Effector memory CD8-positive, alpha-beta T cell (primary cell): ENCODE measurements at places on chromosomes 2 and 18.

DNA sequence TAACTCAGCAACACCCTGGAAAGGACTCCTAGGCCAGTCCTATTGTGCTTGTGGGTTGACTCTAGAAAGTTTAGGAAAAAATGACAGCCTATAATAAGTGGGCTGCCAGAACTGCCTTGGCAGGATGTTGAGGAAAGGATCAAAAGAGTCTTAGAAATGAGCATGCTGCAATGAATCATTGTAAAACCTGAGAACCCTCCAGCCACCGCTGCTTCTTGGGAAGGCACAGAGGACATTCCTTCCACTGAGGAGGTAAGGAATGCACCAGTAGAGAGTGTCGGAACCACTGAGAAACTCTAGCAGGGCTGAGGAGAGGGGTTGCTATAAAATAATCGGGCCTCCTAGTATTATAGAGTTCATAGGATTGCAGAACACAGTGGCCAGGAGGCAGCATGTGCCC, 146.7 kb upstream of the SMIM21 start:
- DNase-seq: no peak

- no peak for DNase-seq
These were observed 50.4 kb upstream of the REL start for GRCh38 chr2:60830991-60831390.

GRCh38 chr18:45169610-45170009, 445.7 kb upstream of the SLC14A2 start:
- DNase-seq: no peak

- no peak for DNase-seq
These were observed 154.5 kb downstream of the ZFP36L2 start for GRCh38 chr2:43071599-43072550.

DNA sequence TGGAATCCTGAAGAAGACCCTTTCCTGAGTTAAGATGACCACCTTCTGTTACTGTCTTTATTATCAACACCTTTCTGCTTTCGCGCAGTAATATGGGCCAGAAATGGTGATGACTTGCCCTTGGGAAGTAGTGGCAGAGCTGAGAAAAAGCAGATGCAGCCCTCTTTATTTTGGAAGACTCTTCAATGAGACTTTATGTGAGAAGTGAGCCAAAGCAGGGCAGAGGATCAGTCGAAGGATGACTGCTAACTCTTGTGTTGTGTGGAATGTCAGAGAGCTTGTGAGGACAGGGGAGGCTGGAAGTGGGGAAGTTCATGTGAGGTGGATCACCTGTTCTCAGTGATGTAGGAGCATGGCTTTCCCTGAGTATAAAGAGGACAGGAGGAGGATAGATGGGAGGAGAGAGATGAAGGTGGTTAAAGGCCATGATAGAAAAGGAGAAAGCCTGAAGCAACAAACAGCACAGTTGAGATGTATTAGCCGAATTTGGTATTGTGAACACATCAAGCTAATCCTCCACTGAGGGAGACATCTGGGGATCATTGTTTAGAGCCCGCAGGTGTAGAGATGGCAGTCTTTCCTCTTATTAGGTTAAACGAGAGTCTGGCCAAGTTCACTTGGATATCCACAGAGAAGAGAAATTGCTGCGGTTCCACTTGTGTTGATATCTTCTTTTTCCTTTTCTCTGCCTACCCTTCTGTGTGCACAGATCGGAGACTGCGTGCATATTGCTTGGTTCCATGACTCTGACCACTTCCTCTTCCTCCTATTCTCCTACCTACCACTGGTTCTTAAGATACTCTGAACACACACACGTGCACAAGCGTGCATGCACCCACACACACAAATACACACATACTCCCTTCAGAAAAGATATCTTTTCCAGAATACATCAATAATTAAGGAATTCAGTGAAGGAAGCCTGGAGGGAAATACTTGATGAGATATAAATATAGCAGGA, 67.4 kb downstream of the SLC9A2 start:
- no peak for DNase-seq

GRCh38 chr18:44651478-44651877, 29.2 kb upstream of the SETBP1 start:
- DNase-seq: no peak

- DNase-seq: no peak
These were observed 572 bp upstream of the ZNF516 start for GRCh38 chr18:76495435-76496193.

- DNase-seq: no peak
These were observed 12.2 kb downstream of the BIN1 start for GRCh38 chr2:127094509-127095366.

DNA sequence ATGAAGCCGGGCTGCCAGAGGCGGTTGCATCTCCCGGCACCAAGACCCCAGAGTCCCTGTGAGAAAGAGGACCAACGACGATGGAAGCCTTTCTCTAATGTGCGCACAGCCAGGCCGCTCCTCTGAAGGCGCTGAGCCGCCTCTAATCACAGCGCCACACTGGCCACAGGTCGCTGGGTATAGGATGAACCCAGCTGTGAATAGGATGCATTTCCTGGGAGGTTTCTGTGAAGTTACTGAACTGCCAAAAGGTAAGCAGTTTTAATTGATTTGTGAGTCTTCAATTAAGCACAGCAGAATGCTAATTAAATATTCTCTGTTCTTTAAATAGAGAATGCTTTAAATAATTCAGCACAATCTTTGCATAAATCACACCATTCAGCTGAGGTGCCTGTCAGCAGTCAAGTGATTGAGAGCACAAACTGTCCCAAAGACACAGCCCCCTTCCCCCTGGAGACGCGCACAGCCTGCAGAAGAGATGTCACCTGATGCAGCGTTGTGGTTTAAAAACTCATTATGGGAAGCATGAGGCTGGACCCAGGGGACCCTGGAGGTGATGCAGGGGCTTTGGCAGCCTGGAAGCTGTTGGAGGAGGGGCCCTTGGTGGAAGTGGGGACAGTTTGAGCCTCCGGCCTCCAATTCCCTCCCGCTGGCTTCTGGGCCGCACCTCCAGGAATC, 98.1 kb downstream of the RTP5 start:
- DNase-seq: no peak

GRCh38 chr2:112644155-112644932, 1.4 kb upstream of the SLC20A1 start:
- no peak for DNase-seq

DNA sequence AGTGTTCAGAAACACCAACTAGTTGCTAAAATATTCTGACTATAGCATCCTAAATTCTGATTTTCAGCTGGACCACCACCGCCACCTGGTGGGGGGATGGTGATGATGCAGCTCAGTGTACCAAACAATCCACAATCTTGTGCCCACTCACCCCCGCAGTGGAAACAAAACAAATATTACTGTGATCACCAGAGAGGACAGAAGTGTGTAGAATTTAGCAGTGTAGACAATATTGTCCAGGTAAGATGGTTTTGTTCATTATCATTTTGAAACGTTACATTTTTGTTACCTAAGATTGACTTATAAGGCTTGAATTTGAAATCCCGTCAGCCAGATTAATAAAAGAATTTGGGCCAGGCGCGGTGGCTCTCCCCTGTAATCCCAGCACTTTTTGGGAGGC, 31.7 kb upstream of the UBXN4 start:
- DNase-seq: peak; percentile 63

GRCh38 chr2:3706892-3707291, 3.5 kb downstream of the DCDC2C start:
- DNase-seq: no peak

DNA sequence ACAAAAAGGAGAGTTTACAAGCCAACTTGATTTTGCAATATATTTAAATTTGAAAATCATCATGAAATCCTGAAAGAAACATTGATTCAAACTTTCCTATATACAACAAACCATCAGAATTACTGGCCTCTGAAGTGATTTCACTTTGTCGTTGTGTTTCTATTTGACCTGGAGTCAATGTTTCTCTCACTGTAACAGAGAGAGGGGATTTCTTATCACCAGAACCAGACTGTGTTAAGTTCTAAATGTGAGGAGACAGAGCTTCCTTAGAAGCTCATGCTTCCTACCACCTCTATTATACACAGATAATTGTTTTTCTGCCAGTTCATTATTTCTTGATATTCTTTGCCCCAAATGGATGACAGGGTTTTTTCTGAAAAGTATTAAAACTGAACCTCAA, 245.0 kb upstream of the RND3 start:
- no peak for DNase-seq

- DNase-seq: no peak
These were observed 36.7 kb downstream of the PARD3B start for GRCh38 chr2:204581946-204582345.

- DNase-seq: no peak
These were observed 265.3 kb downstream of the PAX3 start for GRCh38 chr2:222033541-222033940.

DNA sequence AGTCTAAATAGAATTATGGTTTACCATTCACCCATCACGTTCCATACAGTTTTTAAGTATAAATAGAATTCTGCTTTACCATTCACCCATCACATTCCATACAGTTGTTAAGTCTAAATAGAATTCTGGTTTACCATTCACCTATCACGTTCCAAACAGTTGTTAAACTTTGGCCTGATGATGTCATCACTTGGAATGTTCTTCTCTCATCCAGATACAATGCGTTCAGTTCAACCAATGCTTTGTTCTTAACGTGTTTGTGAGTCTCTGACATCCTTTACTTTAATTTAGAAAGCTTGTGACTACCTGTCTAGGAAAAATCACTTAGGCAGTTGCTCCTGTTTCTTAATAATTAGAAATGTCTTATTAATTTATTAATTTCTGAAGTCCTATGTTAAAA, 236.3 kb upstream of the RASGRP3 start:
- no peak for DNase-seq

GRCh38 chr2:68877079-68877772, 6.0 kb upstream of the BMP10 start:
- no peak for DNase-seq

- no peak for DNase-seq
These were observed 55.6 kb downstream of the PTPRM start for GRCh38 chr18:7622721-7623120.

DNA sequence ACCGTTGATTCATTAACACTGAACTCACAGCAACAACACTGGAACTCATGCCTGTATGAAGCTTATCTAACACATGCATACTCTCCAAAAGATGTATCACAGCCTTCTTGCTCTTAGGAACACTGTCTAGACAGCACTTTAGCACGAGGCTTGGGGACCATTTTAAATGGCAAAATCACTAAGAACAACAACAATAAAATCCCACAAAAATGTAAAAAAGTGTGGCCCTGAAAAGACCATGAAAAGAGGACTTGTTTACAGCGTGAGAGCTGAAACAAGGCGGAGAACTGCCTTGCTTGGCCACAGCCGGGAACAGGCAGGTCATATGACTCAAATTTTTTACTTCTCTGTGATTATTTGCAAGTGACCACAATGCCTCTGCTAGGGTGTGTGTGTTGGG, 48.1 kb downstream of the CHN1 start:
- DNase-seq: no peak

- DNase-seq: no peak
These were observed 9.5 kb upstream of the MYL1 start for GRCh38 chr2:210324458-210324857.

- DNase-seq: no peak
These were observed at the start of gene SLC38A11 for GRCh38 chr2:164954954-164955701. TSS of gene SLC38A11 (minus strand) at chr2:164955525. CDS start at chr2:164955247, 278 bp downstream.

GRCh38 chr2:27738349-27739057, 33.0 kb upstream of the MRPL33 start:
- DNase-seq: no peak

- DNase-seq: no peak
These were observed 35.0 kb downstream of the NEURL3 start for GRCh38 chr2:96470109-96470508.

GRCh38 chr2:156005531-156005930, 327.0 kb downstream of the NR4A2 start:
- DNase-seq: no peak

DNA sequence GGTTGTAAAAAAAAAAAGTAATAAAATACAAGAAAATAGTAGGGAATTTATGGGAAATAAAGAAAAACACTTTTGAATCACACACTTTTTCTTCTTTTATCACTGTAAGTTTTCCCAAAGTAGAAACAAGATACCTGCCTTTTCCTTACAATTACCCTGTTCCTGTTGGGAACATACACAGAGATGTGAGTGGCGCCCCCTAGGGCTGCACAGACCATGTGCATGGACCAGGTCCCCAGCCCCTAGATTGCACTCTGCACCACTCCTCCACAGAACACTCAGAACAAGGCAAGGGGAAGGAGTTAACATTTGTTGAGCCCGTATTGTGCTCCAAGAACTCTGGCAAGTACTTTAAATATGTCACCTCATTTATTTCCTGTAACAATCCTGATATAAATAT, 118.7 kb upstream of the NRP2 start:
- DNase-seq: no peak

- DNase-seq: no peak
These were observed 1327.1 kb upstream of the ZEB2 start for GRCh38 chr2:145846982-145847381.

GRCh38 chr2:46748735-46749531, 166.7 kb downstream of the MCFD2 start:
- DNase-seq: no peak

DNA sequence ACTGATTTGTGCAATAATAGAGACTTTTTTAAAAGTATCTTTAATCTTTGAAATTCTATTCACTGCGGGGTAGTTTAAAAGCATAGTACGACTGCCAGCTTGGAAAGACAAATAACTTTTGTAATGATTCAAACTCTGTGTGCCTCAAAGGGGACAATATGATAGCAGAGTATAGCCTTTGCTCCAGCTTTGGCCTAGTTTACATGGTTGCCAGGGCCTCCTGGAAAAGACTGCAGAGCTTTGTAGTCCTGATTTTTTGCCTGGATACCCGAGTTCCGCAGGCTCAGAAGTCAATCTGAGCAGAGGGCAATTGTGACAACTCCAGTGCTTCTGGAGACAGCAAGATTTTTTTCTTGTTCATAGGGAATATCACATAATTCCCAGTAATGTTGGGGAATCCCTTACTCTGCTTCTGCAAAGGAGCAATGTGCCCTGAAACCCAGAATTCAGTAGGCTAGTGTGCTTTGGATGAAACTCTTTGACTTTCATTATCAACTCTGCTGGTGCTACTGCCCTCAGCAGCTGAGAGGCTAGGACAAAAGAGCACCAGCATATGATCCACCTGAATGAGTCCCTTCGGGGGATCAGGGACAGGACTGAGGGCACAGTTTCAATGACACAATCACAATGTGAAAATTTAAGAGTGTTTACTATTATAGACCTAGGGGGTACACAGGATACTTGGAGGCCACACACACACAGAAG, 768.1 kb downstream of the TMEM182 start:
- DNase-seq: no peak

- DNase-seq: no peak
These were observed 57.8 kb downstream of the RMDN2 start for GRCh38 chr2:37982847-37983246.

GRCh38 chr2:2735041-2735440, 404.0 kb upstream of the MYT1L start:
- DNase-seq: no peak

DNA sequence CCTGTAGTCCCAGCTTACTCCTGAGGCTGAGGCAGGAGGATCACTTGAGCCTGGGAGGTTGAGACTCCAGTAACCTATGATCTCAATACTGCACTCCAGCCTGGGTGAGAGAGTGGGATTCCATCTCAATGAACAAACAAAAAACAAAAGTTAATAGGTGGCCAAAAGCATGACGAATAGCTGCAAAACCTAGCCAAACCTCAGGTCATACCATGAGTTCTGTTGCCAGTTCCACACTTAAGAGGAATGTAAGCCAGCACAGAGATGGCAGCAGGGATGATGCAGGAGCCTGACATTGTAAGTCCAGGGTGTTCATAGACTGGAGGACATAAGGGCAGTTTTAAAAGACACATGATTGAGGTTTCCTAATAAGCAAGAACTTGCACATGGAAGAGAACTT, 55.3 kb upstream of the RMDN2 start:
- DNase-seq: no peak
